ENCODE measurements at places on chromosomes 12 and 14. TPM values are rescaled to one million over a fixed set of nuclear protein-coding genes. Genes with fewer than 3 reads are reported as not detected.

DNA sequence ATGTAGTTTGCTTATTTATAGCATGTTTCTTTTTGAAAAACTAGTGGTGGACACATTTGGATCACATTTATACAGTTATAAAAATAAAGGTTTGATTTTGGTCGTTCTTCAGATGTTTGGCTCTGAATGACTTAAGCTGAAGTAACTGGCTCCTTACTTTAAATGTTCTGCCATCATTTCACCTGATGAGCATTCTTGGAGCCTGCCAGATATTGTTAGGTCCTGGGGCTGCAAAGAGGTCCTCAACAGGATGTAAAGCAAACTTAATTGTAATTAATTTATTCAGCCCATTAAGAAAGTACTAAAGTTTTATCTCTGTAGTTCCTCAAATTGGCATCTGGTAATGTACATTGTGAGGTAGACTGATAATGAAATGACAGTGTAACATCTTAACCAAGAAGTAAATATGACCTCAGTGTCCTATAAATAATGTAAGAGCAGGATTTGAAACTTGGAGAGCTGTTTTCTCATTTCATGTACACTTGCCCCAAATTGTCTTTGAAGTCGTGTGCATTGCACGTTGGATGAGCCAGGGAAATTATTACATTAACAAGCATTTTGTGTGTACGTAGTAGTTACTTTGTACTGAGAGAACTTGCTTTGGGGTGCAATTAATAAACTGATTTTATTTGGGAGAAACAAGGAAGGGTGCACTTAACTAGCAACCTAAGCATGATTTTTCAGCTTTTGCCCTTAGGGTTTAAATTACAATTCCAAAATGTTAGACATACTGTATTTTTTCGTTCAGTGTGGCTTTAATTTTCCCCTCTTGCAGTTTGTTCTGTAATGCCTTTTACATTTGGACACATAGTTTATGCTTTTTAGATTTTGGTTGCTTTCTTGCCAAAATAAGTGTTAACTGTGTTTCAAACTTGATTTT lies 7.5 kb downstream of the EIF5 start:
- no peak for DNase-seq

Gene FOXN4
- not detected for polyA plus RNA-seq

DNA sequence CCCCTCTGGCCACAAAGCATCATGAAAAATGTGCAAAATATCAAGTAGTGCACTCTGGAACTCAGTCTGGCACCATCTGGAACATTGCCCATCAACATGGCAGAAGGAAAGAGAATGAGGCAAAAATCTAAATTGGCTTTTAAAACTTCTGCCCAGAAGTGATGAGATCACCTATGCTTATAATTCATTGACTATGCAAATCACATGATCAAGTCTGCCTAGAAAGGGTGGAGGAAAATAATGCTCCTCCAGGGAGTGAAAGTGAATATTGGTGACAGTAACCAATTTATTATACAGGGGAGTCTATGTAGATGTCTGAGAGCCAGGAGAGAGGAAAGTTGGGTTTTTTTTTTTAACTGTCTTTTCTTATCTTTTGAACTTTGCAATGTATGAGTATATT lies 73.3 kb upstream of the HIF1A start:
- no peak for DNase-seq

Gene TOMM20L
- not detected for polyA plus RNA-seq

GRCh38 chr12:50100561-50100960 lies 3.2 kb upstream of the GPD1 start:
- DNase-seq: no peak

GRCh38 chr14:24110060-24110459 lies 4.5 kb upstream of the DCAF11 start:
- no peak for DNase-seq

DNA sequence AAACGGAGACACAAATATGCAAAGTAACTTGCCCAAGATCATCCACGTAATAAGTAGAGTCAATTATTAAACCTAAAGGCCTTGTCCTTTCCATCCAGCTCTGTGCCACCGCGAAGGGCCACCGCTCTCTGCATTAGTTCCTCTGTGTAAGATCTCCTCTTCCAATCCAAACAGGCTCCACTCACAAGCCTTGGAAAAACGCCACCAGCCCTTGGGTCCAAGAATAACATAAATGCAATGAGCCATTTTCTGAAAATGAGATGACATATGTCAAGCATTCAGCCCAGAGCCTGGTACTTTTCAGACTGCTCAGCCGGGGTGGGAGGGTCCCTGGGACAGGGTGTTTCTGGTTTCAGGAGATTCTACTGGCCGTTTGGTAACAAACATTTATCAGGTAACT lies 30.0 kb downstream of the DGLUCY start:
- no peak for DNase-seq

- DNase-seq: no peak
These were observed 122.8 kb upstream of the CCDC175 start for GRCh38 chr14:59699442-59699841.

DNA sequence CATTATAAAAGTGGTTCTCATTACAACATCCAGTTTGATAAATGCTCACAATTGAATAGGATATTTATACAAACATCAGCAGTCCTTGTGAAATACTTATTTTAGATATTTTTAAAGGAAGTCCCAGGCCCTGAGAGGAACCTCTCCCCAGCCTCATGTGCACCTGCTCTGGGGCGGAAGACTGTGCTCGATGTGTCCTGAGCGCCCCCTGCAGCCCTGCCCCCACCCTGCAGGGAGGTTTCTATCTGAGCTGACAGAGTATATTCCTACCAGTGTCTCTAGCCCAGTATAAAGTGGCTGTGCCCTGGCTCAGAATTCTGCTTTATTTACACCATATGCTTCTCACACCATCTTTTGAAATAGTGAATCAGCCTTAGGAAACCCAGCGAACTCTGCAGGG lies 1349.1 kb downstream of the TMEM121 start:
- DNase-seq: peak; percentile 25

GRCh38 chr12:44875954-44876543 lies at the start of gene NELL2:
NELL2 (minus strand) TSS chr12:44876315; CDS start chr12:44875869, 446 bp downstream.
- peak; percentile 22 for DNase-seq

GRCh38 chr14:95326987-95327386 lies 7.3 kb upstream of the CLMN start:
- no peak for DNase-seq

DNA sequence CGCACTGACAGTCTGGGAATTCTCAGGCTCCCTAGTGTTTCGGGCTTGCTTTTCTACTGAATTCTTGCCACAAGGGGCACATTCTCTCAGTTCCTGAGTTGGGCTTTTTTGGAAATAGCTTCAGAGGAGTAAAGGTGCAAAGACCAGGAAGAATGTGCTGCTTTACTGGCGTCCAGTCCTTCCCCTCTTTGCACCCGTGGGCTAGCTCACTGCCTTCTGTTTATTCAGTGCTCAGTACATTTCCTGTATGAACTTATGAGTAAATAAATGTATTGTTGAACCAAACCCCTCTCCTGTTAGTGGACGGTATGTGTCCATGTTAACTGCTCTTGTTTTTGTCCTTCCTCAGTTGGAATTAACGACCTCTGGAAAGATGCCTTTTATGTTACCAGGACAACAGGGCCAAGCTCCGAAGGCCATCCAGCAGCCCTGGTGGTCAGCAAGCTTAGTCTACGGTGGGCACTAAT lies 24.0 kb downstream of the GSG1 start:
- DNase-seq: no peak

GRCh38 chr14:98893675-98894074 lies 378.3 kb downstream of the BCL11B start:
- no peak for DNase-seq

DNA sequence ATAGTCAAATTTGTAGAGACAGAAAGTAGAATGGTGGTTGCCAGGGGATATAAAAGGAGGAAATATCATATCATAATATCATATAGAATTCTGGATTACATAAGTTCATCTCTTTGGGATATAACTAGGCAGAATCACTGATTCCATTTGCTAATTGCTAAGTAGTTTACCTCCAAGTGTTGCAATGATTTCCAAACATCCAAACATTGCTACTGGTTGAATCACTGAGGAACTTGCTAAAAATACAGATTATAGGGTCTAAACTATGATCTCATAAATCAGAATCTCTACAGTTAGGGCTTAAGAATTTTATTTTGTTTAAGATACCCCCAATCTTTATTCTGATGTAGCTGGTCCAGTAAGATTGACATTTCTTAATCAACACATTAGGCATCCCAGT lies 16.1 kb upstream of the TAS2R42 start:
- no peak for DNase-seq

Gene ADAMTS20
- polyA plus RNA-seq: not detected

- DNase-seq: no peak
These were observed 166.4 kb downstream of the SLC15A4 start for GRCh38 chr12:128657378-128657777.

GRCh38 chr12:127260999-127261398 lies 1006.0 kb upstream of the TMEM132C start:
- DNase-seq: no peak

DNA sequence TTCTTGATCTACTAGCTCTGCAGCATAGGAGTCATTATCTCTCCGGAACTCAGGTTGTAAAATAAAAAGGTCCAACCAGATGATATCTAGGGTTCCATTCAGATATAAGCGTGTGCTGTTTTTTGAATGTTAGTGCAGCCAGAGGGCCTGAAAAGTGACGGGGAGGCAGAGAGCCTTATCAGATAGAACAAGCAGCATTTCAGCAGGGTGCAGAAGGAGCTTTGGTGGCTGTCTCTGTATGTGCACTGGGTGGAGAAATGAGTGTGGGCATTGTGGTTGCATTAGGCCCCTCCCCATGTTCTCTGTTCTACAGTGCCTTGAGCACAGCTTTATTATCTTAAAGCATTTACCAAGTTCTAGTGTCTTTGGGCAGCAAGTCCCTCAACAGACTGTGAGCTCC lies 275.1 kb downstream of the NRXN3 start:
- no peak for DNase-seq

DNA sequence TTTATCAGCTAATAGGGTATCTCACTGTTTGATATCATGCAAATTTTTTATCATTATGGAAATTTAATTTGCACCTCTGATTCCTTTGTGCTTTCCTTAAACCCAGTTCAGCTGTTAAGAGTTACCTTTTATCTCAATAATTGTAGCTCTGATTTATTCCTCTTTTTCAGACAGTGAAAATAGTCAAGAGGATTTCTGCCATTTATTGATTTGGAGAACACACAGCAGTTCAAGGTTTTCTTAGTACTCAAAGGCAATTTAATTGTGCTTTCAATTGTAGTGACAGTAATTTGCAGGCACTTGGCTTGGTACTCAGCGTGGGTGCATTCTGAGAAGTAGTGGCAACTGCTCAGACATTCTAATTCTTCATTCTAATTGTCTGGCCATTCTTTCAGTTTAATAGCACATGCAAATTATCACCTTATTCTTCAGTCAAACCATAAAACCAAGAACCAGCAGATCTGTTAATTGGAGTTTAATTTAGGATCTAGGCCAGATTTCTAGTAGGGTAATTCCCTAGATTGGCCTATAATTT lies 709.3 kb downstream of the RPS29 start:
- DNase-seq: no peak

Gene FBLN5
- polyA plus RNA-seq: 46.5 TPM

Gene SDR9C7
- polyA plus RNA-seq: 0.04 TPM

DNA sequence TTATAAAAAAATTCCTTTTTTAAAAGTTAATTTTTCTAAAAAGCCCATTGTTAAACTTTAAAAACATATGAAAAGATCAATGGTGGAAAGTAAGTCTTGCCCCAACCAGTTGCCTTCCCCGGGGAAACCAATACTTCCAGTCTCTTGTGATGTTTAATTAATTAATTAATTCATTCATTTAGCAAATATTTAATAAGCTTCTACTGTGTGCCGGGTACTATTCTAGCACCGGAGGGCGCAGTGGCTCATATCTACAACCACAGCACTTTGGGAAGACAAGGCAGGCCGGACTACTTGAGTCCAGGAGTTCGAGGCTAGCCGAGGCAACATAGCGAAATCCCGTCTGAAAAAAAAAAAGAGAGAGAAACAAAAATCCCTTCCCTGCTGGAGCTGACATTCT lies 87.4 kb downstream of the HECTD4 start:
- no peak for DNase-seq

Gene CFAP54
- not detected for polyA plus RNA-seq

DNA sequence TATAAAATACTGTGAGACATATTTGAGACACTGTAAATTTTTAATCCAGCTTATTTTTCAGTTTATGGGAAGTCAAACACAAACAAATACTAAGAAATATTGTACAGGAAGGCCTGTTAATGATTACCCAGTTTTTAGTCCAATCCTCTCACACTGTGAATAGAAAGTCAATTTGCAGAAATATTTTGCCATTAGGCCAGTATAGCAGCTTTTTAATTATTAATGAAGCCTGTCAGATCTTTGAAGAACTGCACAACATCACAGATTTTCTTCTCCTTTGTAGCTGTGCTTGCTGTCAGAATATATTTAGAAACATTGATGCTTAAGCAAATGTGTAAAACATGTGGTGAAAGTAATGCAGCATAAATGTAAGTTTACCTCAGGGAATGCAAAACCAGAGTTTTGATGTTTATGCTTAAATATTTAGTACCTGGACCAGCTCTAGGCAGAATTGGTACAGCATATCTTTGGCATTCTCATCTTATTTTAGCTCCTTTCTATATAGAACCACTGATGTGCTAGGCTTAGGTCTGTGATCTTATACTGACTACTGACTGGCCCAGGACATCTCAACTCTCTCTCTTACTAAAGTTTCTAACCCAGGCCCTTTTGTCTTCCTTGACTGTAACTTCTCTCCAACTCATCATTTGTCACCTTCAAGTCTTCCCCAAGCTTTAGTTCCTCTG lies 230.8 kb upstream of the NAV3 start:
- no peak for DNase-seq

- no peak for DNase-seq
These were observed 76.3 kb downstream of the SCAF11 start for GRCh38 chr12:45914090-45914489.

- DNase-seq: no peak
These were observed 7.6 kb downstream of the EVL start for GRCh38 chr14:100072783-100073346.

Gene FSCB
- polyA plus RNA-seq: not detected

- no peak for DNase-seq
These were observed 52.3 kb upstream of the RD3L start for GRCh38 chr14:103994535-103995184.

GRCh38 chr12:120064054-120064940 lies 52.3 kb downstream of the RAB35 start:
- DNase-seq: no peak

- DNase-seq: no peak
These were observed 17.2 kb downstream of the SAMD4A start for GRCh38 chr14:54584097-54584496.

Gene CDCA3
- 0.45 TPM for polyA plus RNA-seq

GRCh38 chr12:29211696-29212095 lies 62.6 kb downstream of the FAR2 start:
- no peak for DNase-seq

Gene SPX
- polyA plus RNA-seq: 1.7 TPM

Gene RAB35
- 24.1 TPM for polyA plus RNA-seq

- no peak for DNase-seq
These were observed 123.7 kb downstream of the DAD1 start for GRCh38 chr14:22465201-22465840.

Gene DDN
- polyA plus RNA-seq: 0.37 TPM

DNA sequence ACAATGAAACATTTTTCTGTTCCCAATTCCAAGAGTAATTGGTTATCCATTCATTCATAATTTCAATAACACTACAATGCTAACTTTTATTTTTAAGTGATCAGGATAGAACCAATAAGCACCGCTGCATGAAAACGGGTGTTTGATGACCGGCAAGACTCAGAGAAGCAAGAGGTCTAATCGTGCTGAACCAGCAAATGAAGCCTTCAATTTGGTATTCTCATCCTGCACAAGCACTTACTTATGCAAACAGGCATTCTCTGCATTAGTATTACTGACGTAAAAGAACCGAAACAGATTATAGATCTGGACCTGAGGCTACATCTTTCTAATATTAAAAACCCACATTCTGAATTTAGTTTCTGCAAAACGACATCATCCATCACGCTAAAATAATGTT lies 67.7 kb downstream of the RBM19 start:
- no peak for DNase-seq

- DNase-seq: no peak
These were observed 12.6 kb upstream of the TRPV4 start for GRCh38 chr12:109845824-109846205.

Data from heart right ventricle (tissue), 16 donors.